ENCODE measurements at places on chromosomes 1 and 21.

- no peak for DNase-seq
Measured at GRCh38 chr1:189431447-189431846, 1046.2 kb downstream of the BRINP3 start.

DNA sequence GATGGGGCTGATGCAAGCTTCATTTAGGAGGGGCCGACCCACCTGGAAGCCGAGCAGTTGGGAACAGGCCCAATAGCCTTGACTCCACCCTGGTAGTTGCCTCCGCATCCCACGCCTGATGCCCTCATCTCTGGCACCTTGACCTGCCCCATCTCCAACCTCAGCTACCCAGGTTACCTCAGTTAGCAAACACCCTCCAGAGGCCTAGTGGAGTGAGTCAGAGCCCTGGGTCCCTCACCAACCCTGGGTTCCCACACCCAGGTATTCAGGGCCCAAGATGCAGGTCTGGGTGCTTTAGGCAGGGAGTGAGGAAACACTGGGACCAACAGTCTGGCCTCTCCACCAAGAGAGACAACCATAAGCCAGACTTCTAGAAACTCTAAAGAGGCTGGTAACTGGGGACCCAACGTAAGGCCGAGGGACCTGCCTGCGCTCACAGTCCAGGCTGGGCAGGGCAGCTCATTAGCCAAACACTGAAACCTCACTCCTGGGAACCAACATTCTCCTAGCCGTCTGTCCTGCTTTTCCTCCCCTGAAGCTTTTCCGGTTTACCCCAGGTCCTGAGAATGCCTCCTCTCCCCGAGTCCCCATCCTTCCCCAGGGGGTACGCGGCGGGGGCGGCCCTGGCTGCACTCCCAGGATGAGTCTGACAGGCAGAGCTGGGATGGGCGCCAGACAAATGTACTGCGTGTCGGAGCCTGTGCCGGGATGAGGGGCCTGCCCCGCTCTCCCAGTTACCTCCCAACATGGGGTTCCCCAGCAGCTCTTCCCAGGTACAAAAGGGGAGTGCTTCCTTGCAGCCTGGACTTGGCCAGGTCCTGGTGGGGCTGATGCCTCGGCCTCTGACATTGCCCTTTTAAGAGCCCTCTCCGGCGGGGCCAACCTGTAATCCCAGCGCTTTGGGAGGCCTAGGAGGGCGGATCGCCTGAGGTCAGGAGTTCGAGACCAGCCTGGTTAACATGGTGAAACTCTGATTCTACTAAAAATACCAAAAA lies 8.9 kb upstream of the CELSR2 start:
- DNase-seq, result no peak

GRCh38 chr1:245084551-245084950 lies 70.2 kb upstream of the KIF26B start:
- no peak for DNase-seq

DNA sequence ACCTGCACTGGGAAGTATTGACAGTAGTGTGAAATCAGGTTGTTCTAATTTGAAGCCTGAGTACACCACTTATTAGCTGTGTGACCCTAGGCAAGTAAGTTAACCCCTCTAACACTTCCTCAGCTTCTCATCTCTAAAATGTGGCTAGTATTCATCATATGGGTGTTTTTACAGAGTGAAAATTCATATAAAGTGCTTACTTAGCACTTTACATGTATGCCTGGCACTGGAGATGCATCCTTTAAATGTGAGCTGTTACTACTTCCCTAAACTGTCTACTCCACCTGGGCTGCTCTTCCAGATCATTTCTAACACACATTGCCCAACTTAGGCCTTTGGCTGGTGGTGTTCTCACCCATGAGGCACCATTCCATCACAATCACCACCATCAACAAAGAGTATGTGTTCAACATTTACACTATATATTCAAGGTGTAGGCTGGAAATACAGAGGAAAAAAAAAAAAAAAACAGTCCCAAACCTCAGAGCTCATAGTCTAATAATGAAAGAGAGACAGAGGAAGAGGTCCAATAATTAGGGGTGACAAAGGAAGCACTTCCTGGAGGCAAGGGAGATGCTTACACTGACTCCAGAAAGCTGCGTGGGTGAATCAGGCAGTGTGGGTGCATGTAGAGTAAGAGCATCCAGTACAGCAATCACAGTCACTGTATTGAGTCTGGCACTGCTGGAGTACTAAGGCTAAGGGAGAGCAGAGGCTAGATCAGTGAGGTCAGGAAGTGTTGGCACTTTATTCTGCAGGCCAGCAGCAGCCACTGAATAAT lies 3.6 kb downstream of the STX6 start:
- no peak for DNase-seq

DNA sequence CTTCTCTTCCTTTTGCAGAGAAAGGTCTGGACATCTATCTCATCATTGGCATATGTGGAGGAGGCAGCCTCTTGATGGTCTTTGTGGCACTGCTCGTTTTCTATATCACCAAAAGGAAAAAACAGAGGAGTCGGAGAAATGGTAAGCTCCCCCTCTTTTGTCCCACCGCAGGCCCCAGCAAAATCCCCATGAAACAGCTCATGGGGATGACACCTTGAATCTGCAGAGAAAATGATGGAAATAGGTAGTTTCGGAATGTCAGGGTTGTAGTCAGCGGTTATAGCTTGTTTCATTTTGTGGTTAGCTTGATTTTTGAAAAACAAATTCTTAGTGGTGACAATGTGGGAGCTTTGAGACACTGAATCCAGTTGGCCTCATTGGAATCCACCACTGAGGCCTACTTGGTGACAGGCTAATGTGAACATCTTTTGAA lies 10.3 kb downstream of the CD2 start:
- peak; percentile 40 for DNase-seq

GRCh38 chr1:41765152-41765551 lies 153.6 kb downstream of the HIVEP3 start:
- DNase-seq, result no peak

DNA sequence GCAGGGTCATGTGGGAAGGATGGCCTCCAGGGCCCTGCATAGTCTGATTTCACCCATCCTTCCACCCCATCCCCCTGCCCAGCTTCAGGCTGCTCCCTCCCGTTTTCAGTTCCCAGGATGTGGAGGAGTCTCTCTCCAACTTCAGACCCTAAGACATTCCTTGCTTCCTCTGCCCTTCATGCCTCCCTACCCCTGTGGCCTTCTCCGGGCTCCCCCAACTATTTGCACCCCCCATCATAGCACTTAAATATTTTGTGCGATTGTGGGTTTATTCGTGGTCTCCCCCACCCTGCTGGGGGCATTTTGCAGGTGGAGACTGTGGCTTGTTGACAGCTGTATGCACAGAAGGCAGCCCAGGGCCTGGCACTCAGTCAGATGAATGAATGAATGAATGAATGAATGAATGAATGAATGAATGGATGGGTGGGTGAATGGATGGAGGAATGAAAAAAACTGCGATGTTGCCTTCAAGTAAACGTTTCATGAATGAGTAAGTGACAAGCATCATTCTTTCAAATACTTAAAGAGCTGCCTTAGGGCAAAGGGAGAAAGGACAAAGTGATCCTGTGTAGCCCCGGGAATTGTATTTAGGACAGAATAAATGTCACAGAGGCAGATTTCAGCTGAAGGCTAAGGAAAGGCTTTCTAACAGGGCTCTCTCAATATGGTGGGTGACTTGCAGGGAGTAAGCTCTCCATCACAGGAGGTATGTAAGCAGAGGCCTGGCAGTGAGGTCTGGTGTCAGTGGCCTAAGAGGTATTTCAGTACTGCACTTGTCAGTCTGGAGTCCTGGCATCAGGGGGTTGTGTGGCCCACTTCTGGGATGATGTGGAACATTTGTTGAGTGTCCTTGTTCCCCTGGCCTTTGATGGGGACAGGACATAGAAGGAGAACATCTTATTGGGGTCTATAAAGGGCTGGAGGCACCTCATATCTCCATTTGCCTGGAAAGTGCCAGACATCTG lies 156.4 kb downstream of the PTPRU start:
- DNase-seq, result no peak

DNA sequence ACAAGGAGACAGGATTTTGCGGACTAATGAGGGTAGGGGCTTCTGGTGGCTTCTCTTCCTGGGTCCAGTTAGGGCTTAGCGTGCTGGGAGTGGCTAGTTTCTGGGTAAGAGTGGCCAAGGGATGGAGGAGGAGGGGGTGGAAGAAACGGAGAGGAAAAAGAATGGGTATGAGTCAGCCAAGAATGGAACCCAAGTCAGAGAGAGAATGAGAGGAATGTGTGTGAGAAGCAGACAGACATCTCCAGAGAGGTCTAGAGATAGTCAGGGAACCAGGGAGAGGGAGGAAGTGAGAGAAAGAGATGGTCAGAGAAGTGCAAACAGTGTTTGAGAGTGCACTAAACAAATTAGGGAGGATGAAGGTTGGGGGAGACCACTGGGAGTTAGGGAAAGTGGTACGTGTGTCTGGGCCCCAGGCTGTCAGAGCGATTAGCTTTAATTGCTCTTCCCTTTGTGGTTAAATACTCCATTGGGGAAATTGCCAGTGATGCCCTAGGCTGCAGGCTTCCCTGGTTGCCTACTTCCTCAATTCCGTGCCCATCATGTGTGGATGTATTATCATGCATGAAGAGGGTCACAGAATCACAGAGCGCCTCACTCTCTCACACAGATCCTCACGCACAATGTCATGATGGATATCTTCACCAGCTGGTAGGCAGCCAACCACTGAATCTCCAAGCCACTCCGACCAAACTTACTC lies 1.4 kb downstream of the PEA15 start:
- no peak for DNase-seq

- no peak for DNase-seq
Measured at GRCh38 chr1:199073166-199073565, 434.3 kb downstream of the PTPRC start.

DNA sequence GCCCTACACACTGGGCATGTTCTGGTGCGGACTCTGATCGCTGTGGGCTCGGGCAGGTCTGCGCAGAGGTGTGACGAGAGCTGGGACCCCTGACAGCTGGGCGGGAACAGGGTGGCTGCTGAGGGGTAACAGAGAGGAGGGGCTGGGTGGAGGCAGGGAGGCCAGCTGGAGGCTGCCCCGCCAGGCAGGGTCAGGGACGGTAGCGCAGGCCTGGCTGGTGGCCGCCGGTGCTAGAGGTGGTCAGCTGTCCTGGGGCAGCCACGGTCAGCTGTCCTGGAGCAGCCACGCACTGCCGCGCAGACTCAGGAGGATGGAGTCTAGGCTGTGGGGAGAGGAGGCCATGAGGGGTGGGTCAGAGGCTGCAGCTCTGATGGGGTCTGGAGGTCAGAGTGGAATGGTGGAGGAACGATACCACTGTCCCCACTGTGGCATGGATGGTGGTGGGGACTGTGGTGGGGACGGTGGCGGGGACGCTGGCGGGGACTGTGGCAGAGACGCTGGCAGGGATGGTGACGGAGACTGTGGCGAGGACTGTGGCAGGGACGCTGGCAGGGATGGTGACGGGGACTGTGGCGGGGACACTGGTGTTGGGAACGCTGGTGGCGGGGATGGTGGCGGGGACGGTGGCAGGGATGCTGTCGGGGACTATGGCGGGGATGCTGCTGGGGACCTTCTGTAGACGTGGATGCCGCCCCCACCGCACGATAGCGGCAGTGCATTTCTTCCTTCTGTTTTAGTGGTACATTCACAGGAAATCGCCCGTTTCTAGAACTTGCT lies 21.3 kb upstream of the LRRC3 start:
- no peak for DNase-seq

DNA sequence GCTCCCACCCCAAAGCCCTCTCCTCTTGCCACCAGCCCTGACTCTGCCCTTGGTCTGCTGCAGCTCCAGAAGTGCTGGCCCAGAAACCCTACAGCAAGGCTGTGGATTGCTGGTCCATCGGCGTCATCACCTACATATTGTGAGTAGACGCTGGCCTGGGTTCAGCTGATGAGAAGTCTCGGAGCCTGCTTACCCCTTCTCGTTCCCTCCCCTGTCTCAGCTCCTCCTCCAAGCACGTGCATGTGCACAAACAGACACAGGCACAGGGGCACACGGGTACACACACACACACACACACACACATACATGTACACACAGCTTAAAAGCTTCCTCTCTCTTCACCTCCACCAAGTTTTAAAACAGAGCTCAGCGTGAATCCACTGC lies 24.3 kb downstream of the CAMK1G start:
- DNase-seq, result no peak

- DNase-seq, result no peak
Measured at GRCh38 chr1:51341876-51342496, 11.6 kb upstream of the TTC39A start.

DNA sequence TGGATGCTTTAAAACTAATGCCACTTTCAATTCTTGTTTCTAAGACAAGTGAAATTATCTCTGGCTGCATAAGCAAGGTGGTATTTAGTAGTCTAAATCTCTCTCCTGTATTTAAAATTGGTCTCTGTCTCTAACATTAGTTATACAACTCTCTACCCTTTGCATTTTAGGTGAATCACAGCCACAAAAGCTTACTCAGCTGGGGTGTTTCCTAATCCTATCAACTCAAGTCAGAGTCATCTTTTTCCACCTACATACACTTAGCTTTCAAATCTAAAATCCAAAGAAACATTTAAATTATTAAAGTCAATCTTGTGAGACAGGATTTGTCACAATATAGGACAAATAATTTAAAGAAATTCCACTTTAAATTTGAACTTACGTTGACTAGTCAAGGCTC lies 255.1 kb upstream of the CXADR start:
- no peak for DNase-seq

GRCh38 chr1:153536012-153536670 lies 350 bp upstream of the S100A6 start:
- DNase-seq, result peak; percentile 88

DNA sequence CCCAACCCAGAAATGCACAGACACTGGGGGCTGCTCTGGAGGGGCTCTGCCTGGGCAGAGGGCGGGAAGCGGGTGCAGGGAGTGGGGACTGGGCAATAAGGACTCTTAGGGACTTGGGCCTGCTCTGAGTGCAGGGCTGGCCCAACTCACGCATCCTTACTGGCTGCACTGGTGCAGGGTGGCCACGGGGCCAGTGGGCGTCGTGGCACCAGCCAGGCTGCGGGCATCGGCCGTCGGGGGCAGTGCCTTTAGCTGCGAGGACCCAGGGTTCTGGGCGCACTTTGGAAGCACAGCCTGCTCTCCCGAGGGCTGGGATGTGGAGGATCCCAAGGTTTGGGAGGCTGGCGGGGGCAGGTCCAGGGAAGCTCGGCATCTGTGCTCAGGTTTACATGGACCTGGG lies 27.1 kb upstream of the TTLL10 start:
- DNase-seq, result no peak

GRCh38 chr1:34896612-34897011 lies 32.8 kb downstream of the DLGAP3 start:
- no peak for DNase-seq

GRCh38 chr1:89953131-89953626 lies 41.7 kb upstream of the ZNF326 start:
- DNase-seq, result no peak

- peak; percentile 76 for DNase-seq
Measured at GRCh38 chr1:161192476-161193465, 6.1 kb downstream of the ADAMTS4 start.

- DNase-seq, result no peak
Measured at GRCh38 chr1:39139723-39140360, 64.7 kb upstream of the MACF1 start.
